ENCODE measurements at places on chromosomes 1 and 21.

GRCh38 chr1:209387969-209388329 lies 195.6 kb upstream of the CAMK1G start:
- DNase-seq: no peak

DNA sequence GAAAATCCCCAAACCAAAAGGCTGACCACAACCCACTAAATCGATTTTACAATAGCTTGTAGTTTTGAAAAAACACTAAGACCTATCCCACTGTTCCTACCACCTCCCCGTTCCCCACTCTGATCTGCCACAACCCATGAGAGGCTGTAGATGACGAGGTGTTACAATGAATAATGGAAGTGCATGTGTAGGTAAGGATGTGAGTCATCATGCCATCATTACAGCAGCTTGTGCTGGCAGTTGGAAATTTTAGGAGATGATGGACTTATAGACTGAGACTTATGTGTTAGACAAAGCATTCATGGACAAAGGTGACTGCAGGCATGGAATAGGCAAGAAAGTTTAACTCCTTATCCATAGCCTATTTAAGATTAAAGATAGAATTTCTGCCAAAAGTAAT lies 184.7 kb upstream of the CACYBP start:
- no peak for DNase-seq

DNA sequence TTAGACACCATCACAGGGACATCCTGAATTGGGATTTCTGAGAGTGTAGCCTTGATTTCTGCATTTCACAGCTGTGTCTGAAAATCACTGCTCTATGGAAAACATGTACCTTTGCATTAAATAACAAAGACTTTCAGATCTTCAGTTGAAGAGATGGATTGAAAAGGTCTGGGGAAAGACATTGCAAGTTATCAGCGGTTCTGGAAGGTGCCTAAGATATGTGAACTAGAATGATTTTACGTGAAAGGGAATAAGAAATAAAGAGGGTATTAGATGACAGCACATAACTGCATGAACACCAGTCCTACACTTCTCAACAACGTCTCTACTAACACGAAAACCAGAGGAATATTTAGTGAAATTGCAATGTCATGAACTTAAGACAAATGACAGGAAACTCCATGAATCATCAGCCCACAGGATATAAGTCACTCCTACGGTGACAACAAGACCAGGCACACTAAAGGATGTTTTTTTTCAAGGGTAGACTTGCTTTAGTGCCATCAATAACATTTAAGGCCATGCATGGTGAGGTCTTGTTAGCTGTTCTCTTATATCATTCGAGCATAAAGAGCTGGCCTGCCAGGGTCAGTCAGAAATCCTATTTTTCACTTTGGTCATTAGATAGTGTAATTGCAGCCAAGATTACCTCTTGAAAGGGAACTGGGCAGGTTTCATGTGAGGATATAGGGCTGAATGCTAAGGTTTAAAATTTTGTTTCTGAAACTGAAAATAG lies 283.1 kb downstream of the GRIK1 start:
- no peak for DNase-seq

DNA sequence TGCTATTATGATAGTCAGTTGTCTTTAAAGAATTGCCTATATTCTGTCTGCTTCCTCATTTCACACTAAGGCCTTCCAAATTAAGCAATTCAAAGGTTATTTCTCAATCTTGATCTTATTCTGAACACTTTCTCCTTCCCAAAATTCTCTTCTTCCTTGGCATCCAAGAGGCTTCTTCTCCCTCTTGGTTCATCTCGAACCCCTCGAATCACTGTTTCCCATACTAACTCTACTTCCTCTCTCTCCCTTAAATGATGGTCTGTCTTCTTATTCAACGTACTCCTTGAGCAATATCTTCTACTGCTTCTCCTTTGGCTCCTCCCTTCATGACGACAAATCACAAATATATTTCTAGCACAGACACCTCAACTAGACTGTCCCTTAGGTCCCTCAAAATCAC lies 4.5 kb downstream of the COPA start:
- DNase-seq: no peak

GRCh38 chr1:58824753-58825389 lies 41.0 kb upstream of the JUN start:
- DNase-seq: no peak

- no peak for DNase-seq
These were observed 207.0 kb downstream of the TNR start for GRCh38 chr1:175536369-175536768.

DNA sequence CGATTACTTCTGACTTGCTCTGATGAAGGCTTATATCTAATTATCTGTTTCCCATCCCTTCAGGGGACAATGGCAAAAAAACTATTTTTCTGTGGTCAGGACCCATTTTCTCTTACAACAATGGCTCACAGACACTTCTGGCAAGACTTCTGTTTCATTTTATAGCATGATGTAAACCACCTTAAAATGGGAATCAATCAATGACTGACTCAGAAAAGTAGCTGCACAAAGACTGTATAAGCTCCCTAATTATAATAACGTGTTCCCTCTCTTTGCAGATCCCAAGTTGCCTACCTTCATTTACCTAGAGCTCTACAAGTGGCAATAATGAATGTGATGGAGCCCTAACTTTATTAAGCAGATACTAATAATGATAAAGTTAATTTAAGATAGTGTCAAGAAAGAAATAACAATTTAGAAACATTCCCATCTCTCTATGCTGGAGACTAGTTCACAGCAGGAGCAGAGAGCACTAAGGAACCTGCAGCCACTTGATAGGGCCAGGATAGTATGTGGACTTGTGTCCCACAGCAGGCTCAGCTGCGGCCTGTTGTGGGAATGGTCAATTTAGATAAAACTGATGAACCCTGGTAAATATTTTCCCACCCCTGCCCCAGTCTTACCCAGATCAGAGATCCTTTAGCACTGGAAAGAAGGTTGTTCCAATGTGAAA lies 538 bp downstream of the GBP2 start:
- DNase-seq: no peak

- DNase-seq: no peak
These were observed 646.9 kb upstream of the ZP4 start for GRCh38 chr1:238537641-238538040.

- no peak for DNase-seq
These were observed 75.6 kb downstream of the PIGK start for GRCh38 chr1:77143529-77144121.

GRCh38 chr1:1893997-1894353 lies 3.1 kb upstream of the GNB1 start:
- no peak for DNase-seq

DNA sequence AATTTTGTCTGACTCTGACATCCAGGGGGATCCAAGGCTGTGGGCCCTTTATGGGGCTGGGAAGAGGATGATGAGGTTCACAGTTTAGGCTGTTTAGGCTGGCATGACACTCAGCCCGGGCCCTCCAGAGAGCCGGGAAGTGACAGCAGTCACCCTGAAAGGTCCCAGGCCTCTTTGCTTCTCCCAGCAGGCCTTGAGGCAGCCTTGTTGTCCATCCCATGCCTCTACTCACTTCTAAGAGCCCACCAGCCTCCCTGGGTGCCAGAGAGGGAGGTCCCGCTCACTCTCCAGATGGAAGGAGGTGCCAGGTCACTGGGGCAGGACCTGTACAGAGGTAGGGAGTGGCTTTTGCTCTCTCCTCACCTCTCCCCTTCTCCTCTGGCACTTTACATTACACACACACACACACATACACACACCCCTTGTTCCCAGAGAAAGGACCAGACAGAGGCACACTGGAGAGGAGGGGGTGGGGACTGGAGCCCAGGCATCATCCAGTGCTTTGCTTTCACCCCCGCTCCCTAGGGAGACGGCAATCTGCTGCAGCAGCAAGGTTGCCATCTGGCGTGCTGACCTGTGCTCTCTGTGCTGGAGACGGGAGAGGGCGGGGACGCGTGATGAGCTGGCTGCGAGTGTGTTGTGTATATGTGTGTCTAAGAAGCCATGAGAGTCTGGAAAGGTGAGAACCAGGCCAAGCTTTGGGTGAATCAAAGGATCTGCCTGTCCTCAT lies 4.6 kb downstream of the KLHDC8A start:
- peak; percentile 70 for DNase-seq
